Activated T-helper 9 cell treated with anti-CD3 and anti-CD28 coated beads, Interleukin-2, amount 50 U/mL, for 16 hours (primary cell): ENCODE measurements at places on chromosomes 16 and 17.
A peak's percentile ranks its signal among the peaks of the same experiment; 100 is the strongest.

DNA sequence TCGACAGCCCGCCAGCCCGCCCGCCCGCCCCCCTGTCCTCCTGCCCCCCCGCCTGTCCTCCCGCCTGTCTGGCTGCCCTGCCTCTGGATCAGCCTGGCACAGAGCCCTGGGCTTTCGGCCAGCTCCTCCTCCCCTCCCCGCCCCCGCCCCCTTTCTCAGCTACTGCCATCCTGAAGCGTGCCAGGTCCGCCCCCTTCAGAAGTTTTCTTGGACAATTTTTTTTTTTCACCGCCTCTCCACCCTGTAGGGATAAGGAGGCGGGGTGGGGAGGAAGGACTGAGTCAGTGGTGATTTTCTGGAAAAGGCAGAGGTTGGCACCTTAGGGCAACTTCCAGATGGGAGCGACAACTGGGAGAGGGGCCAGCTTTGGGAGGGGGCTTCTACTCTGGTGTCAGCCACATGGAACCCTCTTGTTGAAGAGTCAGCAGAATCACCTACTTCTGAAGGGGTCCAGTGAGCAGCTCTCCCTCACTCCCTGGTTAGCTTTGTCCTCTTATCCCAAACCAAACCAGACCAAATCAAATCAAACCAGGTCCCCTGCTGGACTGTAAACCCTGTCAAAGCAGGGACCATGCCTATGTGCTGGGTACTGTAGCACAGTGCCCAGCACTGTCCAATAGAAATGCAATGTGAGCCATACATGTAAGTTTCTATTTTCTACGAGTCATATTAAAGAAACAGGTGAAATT lies 19.7 kb downstream of the IGF2BP1 start:
- DNase-seq: no peak

DNA sequence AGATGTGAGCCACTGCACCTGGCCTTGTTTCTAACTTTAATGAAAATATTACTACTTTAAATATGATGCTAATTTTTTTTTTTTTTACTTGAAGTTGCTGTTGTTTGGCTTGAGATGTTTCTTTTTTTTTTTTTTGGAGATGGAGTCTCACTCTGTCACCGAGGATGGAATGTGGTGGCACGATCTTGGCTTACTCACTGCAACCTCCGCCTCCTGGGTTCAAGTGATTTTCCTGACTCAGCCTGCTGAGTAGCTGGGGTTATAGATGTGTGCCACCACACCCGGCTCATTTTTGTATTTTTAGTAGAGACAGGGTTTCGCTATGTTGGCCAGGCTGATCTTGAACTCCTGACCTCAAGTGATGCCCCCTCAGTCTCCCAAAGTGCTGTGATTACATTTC lies 23.6 kb downstream of the IGSF6 start:
- DNase-seq: no peak

- no peak for DNase-seq
These were observed 55.1 kb downstream of the WNT3 start for GRCh38 chr17:46763416-46763815.

DNA sequence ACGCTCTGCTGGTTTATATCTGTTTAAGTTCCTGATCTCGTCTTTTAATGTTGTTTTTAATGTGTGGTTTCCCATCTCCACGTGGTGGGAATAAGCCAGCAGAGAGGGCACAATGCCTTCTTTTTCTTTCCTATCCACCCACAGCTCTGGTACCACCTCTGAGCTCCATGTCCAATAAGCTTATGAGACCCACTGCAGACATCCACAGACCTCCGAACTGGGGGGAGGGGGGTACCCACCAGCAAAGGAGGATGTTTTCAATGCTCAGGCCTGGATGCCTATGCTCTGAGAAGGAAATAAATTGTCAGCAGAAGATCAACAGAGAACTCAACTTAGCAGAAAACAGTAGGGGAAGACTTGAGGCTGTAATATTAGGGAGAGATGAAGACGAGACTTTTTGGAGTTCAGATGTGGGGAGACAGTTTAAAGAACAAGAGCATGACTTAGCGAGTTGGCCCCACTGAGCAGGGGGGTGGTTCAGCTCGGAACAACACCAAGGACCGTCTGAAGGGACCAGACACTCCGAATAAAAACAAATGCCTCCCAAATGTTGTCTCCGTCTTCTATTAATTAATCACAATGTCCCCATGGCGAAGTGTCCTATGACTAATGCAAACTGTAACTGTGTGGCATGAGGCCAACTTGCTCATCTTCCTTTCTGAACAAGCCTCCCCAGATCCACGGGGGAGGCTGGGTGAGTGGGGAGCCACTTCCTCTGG lies 62.7 kb downstream of the GAS7 start:
- no peak for DNase-seq

GRCh38 chr17:70787721-70788300 lies 618.5 kb downstream of the KCNJ2 start:
- no peak for DNase-seq

GRCh38 chr17:4642286-4642685 lies 808 bp upstream of the ALOX15 start:
- DNase-seq: no peak

DNA sequence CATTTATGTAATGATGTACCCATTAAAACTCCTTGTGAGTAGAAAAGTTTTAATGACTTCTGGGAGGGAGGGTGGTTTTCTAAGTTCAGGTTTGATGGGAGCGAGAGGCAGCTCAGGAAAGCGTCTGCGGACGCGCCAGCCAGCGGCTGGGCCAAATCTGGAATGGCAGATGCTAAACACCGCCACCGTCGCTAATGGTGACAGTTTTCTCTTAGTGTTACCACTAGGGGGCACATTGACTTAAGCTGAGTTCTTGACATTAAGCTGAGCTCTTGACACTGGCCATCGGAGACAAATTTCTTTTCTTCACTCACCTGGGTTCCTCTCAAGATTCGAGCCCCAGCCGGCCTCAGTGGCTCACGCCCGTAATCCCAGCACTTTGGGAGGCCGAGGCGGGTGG lies 6.7 kb downstream of the TRPV1 start:
- no peak for DNase-seq

- no peak for DNase-seq
These were observed 144.7 kb upstream of the HS3ST3A1 start for GRCh38 chr17:13746404-13746803.

DNA sequence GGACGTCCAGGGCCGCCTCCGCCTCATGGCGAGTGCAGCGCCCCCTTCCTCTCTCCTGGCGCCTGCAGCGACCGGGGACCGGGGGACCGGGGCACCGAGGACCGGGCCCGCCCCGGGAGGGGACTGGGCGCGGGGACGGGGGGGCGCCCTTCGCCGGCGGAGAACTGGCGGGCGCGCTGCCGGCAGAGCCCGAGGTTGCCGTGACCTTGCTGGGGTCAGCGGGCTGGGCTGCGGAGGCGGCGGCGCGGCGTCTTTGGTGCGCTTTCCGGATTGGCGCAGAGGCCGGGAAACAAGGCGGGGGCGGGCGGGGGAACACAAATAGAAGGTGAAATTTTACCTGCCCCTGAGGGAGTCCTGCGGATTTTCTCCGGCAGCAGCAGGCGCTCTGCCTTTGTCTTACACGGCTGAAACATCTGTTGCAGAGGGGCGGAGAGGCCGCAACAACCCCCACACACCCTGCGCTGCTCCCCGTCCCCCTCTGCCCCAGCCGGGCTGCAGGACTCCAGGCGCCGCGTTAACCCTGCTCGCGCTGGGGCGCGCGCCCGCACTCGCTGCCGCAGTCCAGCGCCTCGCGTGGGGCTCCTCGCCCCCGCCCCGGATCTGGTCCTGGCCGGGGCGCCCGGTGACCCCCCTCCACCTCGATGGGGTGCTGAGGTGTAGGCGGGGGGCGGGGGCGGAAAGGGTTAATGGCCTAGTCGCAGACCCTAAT lies 53.5 kb downstream of the SREBF1 start:
- DNase-seq: peak; percentile 32

DNA sequence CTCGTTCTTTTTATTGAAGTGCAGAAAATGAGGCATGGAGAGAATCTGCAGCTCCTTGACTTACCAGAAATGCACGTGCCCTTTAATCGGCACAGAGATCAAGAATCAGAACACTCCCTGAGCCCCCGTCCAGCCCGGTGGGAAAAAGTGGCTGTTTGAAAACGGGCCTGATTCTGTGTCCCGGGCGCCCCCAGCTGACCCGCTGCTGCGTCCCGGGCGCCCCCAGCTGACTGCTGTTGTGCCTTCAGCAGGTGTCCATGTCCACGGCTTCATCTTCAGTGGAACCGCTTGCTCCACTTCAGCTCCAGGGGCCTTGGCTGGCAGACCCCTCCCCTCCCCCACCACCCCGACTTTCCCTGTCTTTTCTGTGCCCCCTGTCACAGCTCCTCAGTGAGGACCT lies 47.8 kb downstream of the FOXK2 start:
- no peak for DNase-seq

GRCh38 chr16:67215706-67216105 lies 11.2 kb upstream of the TMEM208 start:
- no peak for DNase-seq

GRCh38 chr16:71537643-71538042 lies 11.4 kb downstream of the CHST4 start:
- no peak for DNase-seq
